Pancreas (tissue), 10 donors: ENCODE measurements at places on chromosomes 4 and X. TPM values are rescaled to one million over a fixed set of nuclear protein-coding genes. Genes with fewer than 3 reads are reported as not detected.

- no peak for DNase-seq
- peak overlapping the region; percentile 85 for H3K27ac ChIP-seq
- H3K4me1 ChIP-seq: peaks cover 17% of the 10 kb centered on the region
- no peak overlapping the region for H3K4me3 ChIP-seq
Measured at GRCh38 chr4:145734031-145734430, 54.1 kb downstream of the C4orf51 start.

DNA sequence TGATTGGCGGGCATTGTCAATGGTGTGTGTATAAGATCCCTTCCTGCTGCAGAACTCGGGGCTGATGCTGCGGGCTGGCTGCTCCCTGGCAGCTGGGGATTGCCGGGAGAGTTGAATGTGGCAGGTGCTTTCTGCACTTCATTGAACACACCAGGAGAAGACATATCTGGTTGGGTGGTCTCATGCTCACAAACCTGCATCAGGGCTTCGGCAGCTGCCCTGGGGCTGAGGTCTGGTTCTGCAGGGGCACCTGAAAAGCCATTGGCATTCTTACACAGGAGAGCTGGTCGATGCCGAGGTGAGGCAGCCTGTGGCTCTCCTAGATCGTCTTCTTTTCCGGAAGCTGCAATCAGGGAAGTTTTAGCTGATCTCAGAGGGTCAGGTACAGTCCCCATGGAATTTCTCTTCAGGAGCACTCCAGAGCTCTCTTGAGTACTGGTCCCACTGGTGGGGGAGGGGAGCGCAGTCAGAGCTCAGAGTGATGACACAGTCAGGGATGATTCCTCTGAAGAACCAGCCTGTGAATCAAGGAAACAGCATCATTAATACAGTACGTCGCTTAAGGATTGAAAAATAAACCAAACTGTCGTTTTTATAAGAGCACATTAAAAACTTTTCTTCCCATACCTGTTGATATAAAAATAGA, 57.8 kb downstream of the GPRIN3 start:
- H3K4me3 ChIP-seq: no peak overlapping the region
- no peak for DNase-seq
- H3K4me1 ChIP-seq: peaks cover 20% of the 10 kb centered on the region
- H3K27me3 ChIP-seq: no peaks in the 10 kb centered on the region
- peak overlapping the region; percentile 70 for H3K27ac ChIP-seq
- no peaks in the 10 kb centered on the region for H3K36me3 ChIP-seq

GRCh38 chrX:55056820-55057674, 17.8 kb upstream of the PAGE2B start:
- H3K36me3 ChIP-seq: no peaks in the 10 kb centered on the region
- no peaks in the 10 kb centered on the region for H3K4me1 ChIP-seq
- H3K4me3 ChIP-seq: no peak overlapping the region
- DNase-seq: no peak
- no peak overlapping the region for H3K27ac ChIP-seq

- H3K27ac ChIP-seq: no peak overlapping the region
- no peak overlapping the region for H3K4me3 ChIP-seq
- H3K36me3 ChIP-seq: no peaks in the 10 kb centered on the region
- H3K27me3 ChIP-seq: no peaks in the 10 kb centered on the region
Measured at GRCh38 chr4:94660614-94661013, 97.1 kb upstream of the BMPR1B start.

GRCh38 chrX:68685685-68686084, 38.2 kb downstream of the STARD8 start:
- H3K27me3 ChIP-seq: no peaks in the 10 kb centered on the region
- no peaks in the 10 kb centered on the region for H3K4me1 ChIP-seq
- H3K4me3 ChIP-seq: no peak overlapping the region

MAGEC3 gene
- polyA plus RNA-seq: not detected

FBXO8 gene
- polyA plus RNA-seq: 6.7 TPM
